Stimulated activated CD4-positive, alpha-beta T cell treated with anti-CD3 and anti-CD28 coated beads, Interleukin-12 subunit alpha, Interleukin-12 subunit beta, amount 100 ng/mL, for 48 hours (primary cell): ENCODE measurements at places on chromosomes 5 and 9.

GRCh38 chr9:129889122-129889940, 54.1 kb downstream of the USP20 start:
- no peak for DNase-seq

- DNase-seq = no peak
These were observed 24.8 kb upstream of the UBAP1 start for GRCh38 chr9:34154057-34154456.

GRCh38 chr9:129889941-129890717, 54.9 kb downstream of the USP20 start:
- DNase-seq = no peak

DNA sequence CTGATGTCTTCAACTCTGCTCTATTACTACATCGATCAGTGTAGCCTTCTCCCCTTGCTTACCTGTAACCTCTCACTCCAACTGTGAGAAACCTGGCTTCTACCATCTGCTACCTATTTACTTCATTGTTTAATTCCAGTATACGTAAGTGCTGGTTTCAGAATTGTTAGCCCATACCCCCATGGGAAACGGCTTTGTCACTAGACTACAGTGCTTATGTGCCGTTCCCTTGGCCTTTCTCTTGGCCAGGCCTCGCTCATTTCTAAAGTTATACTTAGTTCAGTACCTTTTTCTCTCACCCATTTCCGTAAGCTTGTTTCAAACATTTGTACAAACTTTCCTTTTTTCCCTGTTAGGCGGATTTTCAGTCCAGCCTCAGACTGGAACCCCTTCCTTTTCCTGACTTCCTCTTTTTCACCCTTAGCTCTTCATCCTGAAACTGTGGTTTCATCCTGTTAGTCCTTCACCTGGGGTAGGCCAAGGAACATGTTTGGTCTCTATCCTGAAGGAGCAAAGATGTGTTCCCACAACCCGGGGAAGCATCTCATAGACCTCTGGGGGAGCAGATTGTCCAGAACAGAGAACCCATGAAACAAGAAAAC, 21.7 kb downstream of the ALG2 start:
- no peak for DNase-seq

DNA sequence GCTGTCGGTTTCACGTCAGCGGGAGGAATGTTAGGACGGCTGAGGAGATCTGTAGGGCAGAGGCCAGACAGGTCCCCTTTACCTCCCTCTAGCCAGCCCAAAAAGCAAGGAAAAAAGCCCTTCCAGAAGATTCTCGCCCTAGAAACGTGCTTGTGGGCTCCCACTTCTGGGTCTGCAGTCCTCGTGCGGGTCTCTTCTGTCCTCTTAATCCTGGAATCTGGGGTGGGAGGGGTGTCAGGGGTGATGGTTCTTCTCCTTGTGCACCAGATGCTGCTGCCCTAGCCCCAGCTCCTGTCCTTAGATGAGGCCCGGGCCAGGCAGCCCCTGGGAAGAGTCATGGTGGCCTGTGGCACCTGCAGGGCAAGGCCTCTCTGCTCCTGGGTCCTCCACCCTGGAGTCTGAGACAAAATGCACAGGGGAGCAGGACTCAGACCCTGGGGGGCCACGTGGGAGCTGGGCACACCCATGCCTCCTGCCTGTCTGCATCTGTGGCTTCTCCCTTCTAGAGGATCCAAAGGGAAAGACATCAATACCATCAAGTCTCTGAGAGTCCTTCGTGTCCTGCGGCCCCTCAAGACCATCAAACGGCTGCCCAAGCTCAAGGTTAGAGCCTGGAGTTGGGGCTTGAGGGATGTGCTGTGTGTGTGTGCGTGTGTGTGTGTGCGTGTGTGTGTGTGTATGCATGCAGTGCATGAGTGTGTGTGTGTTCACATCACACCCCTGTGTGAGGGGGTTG, 174.2 kb downstream of the CACNA1B start:
- no peak for DNase-seq

- DNase-seq = no peak
These were observed 1.6 kb upstream of the GALT start for GRCh38 chr9:34644766-34645314.

GRCh38 chr9:124132671-124133147, 121.1 kb downstream of the LHX2 start:
- no peak for DNase-seq

DNA sequence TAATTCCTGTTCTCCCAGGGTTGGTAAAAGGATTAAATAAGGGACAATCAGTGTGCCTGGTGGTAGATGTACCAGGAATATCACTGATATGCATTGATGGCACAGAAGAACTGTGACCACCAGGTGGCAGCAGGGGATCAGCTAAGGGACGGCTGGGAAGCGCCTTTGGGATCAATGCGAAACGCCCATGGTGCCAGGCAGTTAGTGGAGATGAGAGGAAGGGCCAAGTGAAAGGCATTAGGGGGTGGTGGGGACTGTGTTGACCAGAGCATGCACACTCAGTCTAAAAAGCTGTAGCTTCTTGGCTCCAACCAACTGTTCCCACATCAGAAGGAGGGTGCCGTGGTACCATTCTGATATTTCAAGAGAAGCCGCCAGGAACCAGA, 55.6 kb downstream of the ARHGEF37 start:
- no peak for DNase-seq

DNA sequence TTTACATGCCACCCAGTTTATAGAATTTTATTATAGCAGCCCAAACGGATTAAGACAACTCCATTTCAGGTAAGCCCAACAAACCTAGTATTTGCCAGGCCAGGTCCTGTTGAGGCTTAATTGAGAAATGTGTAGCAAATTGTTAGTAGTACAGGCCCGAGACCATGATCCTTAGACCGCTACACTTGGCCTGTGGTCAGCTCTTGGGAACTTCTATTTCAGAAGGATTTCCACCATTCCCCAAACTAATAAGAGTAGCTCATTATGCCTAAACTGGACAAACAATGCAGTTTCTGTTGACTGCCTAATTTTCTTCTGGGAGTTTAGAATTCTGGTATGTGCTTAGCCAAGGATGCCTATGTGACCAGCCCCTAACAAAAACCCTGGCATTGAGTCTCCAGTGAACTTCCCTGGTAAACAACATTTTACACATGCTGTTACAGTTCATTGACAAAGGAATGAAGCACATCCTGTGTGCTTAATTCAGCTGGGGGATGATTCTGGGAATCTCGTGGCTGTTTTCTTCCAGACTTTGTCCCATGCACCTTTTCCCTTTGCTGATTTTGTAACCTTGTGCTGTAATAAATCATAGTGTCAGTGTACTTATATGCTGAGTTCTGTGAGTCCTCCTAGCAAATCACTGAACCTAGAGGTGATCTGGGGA, 5.6 kb upstream of the GPX3 start:
- DNase-seq = no peak

DNA sequence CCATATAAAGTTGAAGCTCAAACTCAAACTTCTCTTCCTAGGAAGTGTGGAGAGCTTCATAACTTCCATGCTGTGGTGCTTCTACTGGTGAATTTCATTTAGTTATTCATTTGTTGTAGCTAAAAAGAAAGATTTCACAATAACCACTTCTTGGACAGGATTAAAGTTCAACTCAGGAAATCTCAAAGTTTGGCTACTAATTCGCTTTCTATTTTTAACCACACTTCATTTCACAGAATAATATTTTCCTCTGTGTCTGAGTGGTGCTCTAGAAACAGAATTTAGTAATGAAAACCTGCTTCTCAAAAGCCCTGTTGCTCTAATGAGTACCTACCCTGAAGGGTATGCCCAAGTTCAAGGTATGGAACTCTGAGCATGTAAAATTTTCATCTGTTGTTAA, 73.9 kb downstream of the ACTBL2 start:
- no peak for DNase-seq

GRCh38 chr5:167999182-167999581, 292.3 kb upstream of the WWC1 start:
- DNase-seq = no peak

- DNase-seq = no peak
These were observed 7.3 kb downstream of the CRHBP start for GRCh38 chr5:76960004-76960625.

DNA sequence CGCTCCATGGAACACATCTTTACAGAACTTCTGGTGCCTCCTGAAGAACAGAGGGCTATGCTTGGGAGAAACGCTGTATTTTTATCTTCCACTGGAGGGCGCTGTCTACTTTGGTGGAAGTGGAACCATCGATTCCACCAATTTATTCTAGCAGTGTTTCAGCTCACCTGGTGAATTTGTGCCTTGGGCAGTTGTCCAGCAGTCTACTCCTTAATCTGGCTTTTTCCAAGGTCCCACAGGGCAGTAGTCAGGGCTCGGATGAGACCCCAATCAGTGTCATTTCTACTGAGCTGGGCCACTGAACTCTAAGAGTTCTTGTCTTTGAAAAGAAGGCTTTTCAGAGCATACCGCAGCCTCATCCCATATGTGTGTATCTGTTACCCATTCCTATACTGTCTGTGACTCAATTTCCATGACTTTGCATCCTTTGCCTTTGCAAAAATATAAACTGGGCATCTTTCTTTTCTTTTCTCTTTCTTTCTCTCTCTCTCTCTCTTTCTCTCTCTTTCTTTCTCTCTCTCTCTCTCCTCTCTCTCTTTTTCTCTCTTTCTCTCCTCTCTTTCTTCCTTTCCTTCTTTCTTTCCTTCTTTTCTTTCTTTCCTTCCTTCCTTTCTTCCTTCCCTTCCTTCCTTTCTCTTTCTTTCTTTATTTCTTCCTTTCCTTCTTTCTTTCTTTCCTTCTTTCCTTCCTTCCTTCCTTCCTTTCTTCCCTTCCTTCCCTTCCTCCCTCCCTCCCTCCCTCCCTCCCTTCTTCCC, 138.4 kb upstream of the ZNF618 start:
- DNase-seq = peak; percentile 41

GRCh38 chr9:2824564-2824963, 19.3 kb downstream of the PUM3 start:
- no peak for DNase-seq

GRCh38 chr5:52015760-52016159, 632.5 kb downstream of the ISL1 start:
- DNase-seq = no peak

DNA sequence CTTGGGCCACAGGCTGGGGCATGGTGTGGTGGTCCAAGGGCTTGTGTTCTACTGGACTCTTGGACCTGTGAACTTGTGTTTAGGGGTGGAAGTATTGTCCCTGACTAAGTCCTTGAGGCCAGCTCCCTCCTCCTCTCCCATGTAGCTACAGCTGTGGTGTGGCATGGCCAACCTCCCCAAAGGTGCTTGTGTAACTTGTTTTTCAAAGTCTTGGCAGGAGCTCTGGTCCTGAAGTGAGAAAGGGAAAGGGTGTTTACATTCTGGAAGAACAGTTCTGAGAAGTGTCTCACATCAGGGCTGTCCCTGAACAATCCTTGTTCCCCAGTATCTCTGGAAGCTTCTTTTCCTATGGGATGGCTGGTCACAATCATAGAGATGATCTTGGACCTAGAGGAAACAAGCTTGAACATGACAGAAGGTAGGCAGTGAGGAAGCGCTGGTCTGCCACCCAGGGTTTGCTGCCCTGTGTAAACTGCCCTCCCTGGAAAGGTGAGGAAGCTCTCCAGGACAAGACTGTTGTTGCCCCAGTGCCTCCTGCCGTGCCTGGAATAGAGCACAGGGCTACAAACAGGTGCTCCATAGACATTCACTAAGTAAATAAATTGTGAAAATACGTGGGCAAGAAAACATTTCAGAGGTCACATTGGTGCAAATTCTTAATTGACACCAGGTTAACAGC, 64.6 kb upstream of the KLF9 start:
- no peak for DNase-seq

- no peak for DNase-seq
These were observed 19.3 kb downstream of the HK3 start for GRCh38 chr5:176879663-176880361.

GRCh38 chr9:130467316-130467715, 22.6 kb downstream of the ASS1 start:
- no peak for DNase-seq

DNA sequence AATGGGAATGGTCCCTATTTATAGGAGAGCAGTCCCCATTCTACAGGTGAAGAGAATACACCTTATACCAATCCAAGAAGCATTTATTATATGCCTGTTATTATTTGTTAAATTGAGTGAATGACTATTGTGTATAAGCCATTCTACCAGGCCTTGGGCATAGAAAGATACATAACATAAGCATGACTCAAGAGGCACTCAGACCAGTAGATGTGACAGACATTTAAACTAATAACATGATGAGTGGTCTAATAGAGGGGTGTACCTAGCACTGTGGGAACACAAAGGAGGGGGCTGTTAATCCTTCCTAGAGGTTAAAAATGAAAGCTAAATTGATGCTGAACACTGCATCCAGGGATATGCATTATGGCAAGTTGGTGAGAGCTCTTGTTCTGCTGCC, 145.0 kb upstream of the TNC start:
- no peak for DNase-seq
